ENCODE measurements at places on chromosomes 1 and 21.

GRCh38 chr1:169367096-169367685, 406 bp downstream of the NME7 start:
- no peak for DNase-seq

- no peak for DNase-seq
These were observed 185.7 kb upstream of the VAMP3 start for GRCh38 chr1:7585216-7585907.

GRCh38 chr1:86069757-86070145, 86.8 kb downstream of the COL24A1 start:
- no peak for DNase-seq

DNA sequence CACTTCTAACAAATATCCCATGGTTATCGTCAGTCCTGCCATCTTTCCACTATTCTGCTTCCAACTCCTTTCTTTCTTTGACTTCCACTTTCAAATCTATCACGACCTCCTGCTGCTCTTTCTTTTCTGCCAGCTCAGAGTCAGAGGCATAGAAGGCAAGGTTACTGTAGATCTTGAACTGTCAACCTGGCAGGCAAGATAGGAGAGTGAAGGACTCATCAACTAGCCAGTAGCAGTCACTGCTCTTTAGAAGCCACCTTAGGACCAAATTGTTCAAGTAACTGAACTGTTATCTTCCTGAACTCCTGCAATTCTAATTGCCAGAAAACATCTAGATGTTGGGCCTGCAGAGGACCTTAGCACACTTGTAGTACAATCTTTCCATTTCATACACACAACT, 13.1 kb upstream of the FCER1A start:
- no peak for DNase-seq

GRCh38 chr1:237170149-237170548, 128.2 kb downstream of the RYR2 start:
- DNase-seq: no peak

DNA sequence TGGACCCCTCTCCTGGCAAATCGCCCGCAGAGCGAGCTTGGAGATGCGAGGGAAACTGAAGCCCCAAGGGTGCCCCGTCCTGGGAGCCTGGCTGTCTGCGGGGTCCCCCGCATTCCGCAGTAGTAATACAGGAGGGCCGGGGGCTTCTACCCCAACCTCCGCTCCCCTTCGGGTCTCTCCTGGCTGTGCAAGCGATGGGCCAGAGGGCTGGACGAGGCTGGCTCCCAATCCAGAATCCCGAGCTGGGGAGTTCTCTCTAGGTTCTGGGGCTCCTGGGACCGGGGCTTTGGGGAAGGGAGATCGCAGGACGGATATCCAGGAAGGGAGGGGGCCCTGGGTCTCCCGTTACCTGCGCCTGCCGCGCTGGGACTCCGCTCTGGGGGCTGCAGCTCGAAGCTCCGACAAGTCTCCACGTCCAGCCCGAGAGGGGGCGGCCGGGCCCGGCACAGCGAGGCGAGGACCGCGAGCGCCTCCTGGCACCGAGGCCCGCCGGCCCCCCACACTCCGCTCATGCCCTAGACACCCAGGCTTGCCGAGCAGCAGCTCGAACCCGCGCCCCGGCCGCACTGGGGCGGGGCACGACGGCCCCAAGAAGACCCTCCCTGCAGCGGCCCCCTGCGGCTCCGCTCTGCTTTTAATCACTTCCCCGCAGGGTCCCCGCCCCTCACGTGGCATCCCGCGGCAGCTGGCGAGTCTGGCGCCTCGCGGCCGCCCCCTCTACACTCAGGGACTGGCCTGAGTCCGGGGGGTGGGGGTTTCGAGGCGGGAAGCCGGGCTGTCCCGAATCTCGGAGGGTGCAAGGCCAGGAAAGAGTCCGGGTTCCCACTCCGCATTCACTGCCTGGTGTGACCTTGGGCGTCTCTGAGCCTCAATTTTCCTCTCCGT, at the start of gene SYT6:
TSS of gene SYT6 (minus strand) at position 609 of the 885 bp plus-strand sequence. CDS start at position 512, 97 bp downstream.
- no peak for DNase-seq

DNA sequence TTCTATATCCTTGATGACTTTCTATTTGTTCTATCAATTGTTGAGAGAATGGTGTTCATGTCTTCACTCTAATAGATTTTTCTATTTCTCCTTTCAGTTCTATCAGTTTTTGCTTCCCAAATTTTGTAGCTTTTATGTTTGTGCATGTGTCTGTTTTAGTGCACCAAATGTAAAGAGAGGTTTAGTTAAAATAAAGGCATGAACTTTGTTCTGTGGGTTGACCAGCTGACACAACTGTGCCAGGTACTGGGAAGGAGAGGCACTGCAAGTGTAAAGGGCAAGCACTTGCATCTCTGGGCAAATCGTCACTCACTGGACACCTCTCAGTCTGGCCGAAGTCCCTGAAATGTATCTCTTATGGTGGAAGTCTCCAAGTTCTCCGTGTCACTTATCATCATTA, 38.6 kb upstream of the ABCD3 start:
- DNase-seq: no peak

DNA sequence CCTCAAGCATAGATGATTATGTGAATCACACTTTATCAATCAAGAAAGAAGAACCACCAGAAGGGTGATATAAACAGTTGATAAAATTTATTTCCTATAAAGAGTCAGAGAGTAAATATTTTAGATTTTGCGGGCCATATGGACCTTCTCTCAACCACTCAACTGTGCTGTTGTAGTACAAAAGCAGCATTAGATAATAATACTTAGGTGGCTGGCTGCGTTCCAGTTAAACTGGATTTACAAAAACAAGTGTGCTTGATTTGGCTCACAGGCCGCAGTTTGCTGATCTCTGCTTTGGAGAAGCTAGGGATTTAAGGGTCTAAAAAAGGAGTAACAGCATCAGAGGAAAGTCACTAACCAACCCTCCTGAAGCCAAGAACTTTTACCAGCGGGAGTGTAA, 1406.0 kb downstream of the KCNT2 start:
- DNase-seq: no peak

DNA sequence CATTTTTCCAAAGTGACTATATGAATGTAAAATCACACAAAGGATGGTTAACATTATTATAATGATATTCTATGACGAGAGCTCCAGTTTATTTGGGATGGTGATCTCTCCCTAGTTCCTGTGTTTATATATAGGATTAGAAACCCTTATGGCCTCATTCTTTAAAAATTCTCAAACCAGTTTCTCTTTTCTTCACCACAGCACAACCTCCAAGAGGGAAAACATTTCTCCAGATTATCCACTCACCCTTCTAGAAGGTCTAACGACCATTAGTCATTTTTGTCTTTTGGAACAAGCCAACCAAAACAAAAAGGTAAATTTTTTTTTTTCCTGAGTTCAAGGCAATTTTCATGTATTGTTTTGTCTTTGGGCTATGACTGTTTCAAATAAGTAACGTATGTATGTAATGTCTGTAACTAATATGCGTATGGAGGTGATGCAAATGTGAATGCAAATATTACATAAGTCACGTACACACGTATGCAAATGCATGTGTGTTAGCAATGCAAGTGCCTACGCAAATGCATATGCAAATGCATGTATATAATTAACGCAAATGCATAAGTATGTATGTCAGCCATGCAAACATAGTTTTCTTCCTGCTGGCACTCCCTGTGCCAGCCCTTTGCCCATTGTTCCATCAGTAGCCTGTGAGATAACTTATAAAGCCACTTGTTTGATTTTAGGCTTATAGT, 72.5 kb upstream of the MORC3 start:
- no peak for DNase-seq

- DNase-seq: no peak
These were observed 940 bp upstream of the USF1 start for GRCh38 chr1:161046605-161047228.

DNA sequence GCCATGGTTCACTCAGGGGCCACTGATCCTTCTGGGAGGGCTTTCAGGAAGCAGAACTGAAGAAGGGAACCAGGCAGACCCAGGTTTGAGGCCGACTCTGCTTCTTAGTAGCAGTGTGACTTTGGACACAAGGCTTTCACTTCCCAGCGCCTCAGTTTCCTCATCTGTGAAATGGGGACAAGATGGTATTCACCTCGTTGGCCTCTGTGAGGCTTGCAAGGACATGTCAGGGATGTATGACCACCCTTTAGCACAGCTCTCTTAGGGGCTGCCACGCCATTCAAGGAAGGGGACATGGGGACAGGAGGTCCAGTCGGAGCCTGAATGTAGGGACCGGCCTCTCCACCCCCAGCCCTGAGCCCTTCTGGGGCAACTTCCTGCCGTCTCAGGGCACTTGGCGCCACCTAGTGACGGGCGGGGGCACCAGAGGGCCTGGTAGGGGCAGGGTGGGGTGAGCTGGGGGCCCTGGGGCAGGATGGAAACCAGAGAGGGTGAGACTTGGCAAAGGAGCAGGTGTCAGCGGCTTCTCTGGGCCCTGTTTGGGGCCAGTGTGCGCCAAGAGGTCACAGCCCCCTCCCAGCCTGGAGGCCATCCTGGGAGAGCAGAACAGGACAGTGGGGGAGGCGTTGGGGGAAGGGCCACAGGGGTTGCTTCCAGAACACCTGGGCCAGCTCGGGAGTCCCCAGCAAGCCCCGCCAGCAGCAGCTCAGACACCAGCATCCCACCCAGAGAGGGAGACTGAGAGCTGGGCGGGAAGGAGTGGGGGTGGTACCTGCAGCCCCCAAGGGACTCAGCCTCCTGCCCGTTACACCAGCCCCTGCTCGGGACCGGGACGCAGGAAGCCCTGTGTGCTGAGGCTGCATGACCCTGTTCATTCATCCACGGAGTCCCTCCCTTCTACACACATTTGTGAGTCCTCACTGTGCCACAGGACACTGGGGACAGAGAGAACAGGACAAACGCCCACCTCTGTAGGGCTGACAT, 102.5 kb upstream of the TARDBP start:
- peak; percentile 71 for DNase-seq

- DNase-seq: no peak
These were observed 41.8 kb downstream of the RUNX1 start for GRCh38 chr21:35007348-35007747.

GRCh38 chr1:201170533-201171062, 16.3 kb upstream of the TMEM9 start:
- peak; percentile 79 for DNase-seq

DNA sequence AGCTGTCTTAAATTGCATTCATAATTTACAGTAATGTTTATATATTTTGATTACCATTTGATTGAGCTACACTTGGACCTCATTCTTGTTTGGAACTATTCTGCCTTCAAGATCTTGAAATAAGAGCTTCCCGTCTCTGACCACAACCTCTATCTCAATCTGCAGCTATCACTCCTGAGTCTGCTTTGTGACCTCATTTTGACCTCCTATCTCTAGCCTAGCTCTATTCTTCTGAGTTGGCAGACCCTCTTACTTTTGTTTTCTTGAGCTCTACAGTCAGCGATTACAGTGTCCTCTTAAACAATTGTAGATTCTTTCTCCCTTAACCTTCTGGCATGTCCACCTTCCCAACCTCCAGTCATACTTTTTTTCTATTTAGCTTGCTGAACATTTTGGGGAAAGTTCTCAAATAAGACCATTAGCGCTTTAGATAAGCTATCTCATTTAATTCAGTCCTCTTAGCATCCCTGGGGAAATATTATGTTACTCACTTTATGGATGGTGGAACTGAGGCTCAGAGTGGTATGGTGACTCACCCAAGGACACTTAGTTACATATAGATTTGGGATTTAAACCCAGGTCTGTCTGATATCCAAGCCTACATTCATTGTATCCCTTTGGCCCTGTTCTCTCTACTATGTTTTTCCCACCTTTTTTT, 19.1 kb downstream of the RPAP2 start:
- no peak for DNase-seq

DNA sequence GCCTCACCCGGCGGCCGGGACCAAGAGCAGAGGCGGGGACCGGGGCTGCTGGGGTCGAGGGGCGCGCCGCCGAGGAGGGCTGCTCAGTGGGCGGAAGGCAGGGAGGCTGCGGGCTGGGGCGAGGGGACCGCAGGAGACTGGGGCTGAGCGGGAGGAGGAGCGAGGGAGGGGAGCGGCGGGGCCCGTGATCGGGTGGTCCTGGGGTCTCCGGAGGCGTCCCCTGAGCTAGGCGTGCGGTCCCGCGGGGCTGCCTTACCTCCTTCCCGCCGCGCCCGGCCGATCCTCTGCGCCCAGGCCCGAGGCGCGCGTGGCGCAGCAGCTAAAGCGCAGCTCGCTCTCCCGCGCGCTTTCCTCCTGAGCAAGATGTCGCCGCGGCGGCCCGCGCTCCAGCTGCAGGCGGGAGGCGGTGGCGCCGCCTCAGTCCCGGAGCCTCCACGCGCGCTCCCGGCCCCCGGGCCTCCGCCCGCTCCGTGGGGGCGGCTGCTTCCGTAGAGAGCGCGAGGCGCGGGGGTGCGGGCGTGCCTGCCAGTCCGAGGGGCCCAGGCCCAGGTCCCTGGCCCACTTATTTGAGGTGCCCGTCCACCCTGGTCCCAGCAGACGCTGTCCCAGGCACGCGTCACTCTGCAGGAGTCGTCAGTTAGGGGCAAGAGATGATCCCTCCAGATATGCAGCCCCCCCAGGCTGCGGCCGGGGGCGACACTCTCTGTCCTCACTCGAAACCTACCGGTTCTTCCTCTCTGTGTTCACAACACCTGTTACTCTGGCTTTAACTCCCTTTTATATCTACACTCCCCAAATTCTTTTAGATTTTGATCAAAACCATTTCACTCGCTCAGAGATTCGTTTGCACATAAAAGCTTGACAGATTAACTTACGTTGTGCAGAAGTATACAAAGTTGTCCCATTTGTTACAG, at the start of gene CCSAP:
TSS of gene CCSAP (minus strand) at position 392 of the 914 bp plus-strand sequence. CDS start 582 bp downstream, outside the sequence.
- peak; percentile 23 for DNase-seq

- DNase-seq: no peak
These were observed 68.4 kb upstream of the CHRM3 start for GRCh38 chr1:239317948-239318347.

GRCh38 chr21:45975020-45975666, 6.4 kb upstream of the COL6A1 start:
- no peak for DNase-seq

DNA sequence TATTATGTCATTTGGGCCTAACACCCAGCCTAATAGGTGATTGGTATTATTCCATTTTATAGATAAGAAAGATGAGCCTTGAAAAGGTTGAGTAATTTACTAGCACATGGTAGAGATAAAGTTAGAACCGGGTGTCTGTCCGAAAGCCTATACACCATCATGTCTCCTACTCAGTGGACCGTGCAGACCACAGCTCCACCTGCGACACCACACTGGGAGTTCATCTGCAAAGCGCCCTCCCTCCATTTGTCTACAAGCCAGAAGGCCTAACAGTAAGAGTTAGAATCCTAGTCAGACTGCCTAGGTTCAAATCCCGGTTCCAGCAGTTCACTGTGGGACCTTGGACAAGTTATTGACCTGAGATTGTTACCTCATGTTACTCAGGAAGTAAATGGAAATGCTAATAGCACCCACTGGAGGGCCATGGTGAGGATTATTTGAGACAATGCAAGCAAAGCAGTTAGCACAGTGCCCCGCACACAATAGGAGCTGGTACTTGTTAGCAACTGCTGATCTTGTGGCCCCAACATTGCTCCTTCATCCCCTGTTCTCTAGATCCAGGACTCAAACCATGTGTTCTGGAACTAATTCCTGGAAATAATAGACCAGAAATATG, 20.5 kb downstream of the ARMH1 start:
- no peak for DNase-seq

GRCh38 chr1:26317612-26318337, at the start of gene CD52:
TSS of gene CD52 (plus strand) at chr1:26317958. CDS start at chr1:26318018, 60 bp downstream.
- DNase-seq: no peak
